ENCODE measurements at places on chromosomes 4 and X. TPM values are rescaled to one million over a fixed set of nuclear protein-coding genes. Genes with fewer than 3 reads are reported as not detected.
A peak's percentile ranks its signal among the peaks of the same experiment; 100 is the strongest.

- DNase-seq: peak; percentile 32
Observed at GRCh38 chr4:54473077-54473545, 184.6 kb upstream of the KIT start.

GRCh38 chr4:155161357-155161756 is 47.1 kb upstream of the NPY2R start:
- DNase-seq: no peak

GRCh38 chr4:141580523-141580922 is 55.9 kb upstream of the IL15 start:
- no peak for DNase-seq

DNA sequence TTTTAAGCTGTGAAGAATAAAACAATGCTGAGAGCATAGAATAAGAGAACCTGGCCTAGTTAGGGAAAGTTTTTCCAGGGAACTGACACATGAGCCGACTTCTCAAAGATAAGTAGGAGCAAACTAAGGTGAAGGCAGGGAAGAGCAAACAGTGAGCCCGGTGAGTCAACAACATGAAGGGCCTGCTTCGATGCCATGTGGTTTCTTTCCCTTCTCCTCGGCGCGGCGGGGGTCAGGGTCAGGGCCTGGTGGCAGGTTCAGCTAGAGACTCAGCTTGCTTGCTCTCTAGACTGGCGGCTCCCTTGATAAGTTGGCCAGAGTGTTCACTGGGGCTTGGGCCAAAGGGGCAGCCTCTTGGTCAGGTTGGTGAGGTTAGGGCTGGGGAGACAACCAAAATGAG is 81.1 kb downstream of the DLG3 start:
- DNase-seq: no peak

GRCh38 chr4:172843192-172843591 is 325.4 kb upstream of the GALNT7 start:
- DNase-seq: no peak

DNA sequence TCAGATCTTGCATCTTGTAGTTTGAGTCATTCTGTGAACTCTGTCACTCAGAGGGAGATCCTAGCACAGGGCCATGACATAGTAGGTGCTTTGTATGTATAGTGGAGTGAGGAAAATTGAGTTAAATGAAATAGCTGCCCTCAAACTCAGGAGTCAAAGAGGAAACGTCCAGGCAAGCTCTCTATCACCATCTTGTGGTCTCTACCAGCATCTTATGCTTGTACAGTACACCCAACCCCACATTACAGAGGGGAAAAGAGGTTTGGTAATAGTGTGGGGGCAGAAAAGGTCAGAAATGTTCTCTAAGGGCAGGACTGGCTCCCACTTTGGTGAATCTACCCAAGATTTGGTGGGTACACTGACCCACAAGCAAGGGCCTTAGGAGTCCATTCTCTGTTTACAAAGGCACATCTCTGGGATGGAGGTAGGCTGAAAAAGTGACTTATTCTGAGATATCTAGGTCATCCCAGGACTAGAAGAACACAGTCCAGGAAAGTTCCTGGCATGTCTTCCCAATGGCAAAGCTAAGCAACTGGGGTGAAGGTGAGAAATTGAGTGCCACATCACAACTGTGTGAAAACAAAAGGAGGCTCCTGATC is 131.8 kb downstream of the OR13H1 start:
- DNase-seq: peak; percentile 16

DNA sequence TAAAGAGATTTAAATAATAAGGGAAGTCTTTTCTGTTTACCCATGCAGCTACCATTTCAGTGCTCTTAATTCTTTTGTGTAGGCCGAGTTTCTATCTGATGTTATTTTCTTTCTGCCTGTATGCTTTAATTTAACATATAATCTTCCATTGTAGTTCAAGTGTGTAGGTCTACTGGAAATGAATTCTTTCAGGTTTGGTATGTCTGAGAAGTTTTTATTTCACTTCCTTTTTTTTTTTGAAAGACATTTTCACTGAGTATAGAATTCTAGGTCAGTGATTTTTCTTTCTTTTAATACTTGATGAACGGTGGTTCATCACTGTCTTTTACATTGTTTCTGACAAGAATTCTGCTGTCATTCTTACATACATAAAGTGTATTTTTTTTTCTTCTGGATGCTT is 42.1 kb downstream of the VAMP7 start:
- no peak for DNase-seq

DNA sequence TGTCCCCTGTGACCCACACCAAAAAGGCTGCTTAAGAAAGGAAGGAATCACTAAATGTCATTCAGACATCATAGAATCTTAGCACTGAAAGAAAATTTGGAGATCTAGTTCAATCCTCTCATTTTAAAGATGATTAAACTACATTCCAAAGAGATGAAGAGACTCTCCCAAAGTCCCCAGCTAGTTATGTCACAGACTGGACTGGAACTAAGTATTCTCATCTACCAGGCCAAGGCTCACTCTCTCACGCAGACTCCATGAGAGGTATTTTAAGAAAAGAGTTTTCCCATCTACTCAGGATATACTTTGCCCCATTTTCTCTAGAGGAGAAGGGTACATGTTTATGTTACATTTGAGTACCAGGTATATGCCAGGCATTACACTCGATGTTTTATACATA is 6.9 kb downstream of the FABP2 start:
- DNase-seq: no peak

- no peak for DNase-seq
Observed at GRCh38 chrX:110310896-110311295, 7.0 kb downstream of the AMMECR1 start.

DNA sequence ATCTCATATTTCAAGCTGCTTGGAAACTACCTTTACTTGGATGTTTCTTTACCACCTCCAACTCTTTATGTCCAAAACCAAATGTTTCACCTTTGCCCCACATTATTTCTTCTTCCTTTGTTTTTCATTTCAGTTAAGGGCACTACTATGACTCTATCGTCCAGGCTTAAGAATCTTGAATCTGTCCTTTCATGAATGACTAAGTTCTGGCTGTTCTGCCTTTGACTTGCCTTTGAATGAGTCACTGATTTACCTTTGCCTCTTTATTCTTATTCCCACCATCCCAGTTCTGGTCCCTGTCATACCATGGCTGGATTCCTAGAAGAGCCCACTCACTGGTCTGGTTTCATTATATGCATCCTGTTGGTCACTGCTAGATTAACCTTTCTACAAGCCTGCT is 30.6 kb upstream of the PLAC1 start:
- DNase-seq: peak; percentile 74

GRCh38 chr4:139655116-139655515 is 10.5 kb upstream of the MGST2 start:
- DNase-seq: peak; percentile 51

- DNase-seq: peak; percentile 68
Observed at GRCh38 chr4:158949099-158949498, 153.8 kb upstream of the RAPGEF2 start.

GRCh38 chrX:46500054-46500453 is 45.2 kb downstream of the ZNF674 start:
- DNase-seq: no peak

- DNase-seq: no peak
Observed at GRCh38 chr4:5654791-5655190, 53.6 kb downstream of the EVC2 start.

DNA sequence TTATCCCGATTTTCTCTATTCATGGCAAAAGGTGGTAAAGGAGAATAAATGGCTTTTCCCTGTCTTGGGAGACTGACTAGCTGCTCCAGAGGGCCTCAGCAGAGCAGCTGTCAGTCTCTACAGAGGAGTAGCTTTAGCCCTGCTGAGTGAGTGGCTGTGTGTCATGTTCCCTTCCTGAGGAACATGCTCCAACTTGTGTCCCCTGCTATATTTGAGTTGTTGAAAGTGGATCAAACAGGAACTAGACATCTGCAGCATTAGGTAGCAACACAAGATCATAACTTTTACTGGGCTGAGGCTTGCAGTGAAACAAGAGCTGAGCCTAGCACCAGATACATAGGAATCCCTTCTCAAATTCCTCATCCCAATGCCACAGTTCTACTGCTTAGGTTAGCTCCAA is 26.7 kb upstream of the PLAC1 start:
- DNase-seq: peak; percentile 83

The PNCK gene
- 1.2 TPM for total RNA-seq

The CORIN gene
- total RNA-seq: 0.33 TPM

The PAGE5 gene
- total RNA-seq: not detected

Measured in mammary epithelial cell (primary cell).